H1 (cell line): ENCODE measurements at places on chromosomes 6 and 20. TPM values are rescaled to one million over a fixed set of nuclear protein-coding genes. Genes with fewer than 3 reads are reported as not detected.

TUBB2B gene
- 599 and 612 TPM in 2 replicates for total RNA-seq

TMC2 gene
- total RNA-seq: not detected in 2 replicates

DNAH8 gene
- not detected in 2 replicates for total RNA-seq

C20orf144 gene
- total RNA-seq: 0.23 and 0.24 TPM in 2 replicates

CST7 gene
- total RNA-seq: not detected in 2 replicates

ADGB gene
- total RNA-seq: not detected in 2 replicates

CGA gene
- total RNA-seq: not detected in 2 replicates

KHDRBS2 gene
- 7.5 and 7.7 TPM in 2 replicates for total RNA-seq

EEF1A2 gene
- total RNA-seq: 25.8 and 27.9 TPM in 2 replicates

EFCAB8 gene
- 0.20 TPM in 1 of 2 replicates, not detected in the other for total RNA-seq

MROH8 gene
- total RNA-seq: 0.48 and 0.50 TPM in 2 replicates

C6orf132 gene
- 62.2 and 64.0 TPM in 2 replicates for total RNA-seq

SRMS gene
- 0.29 and 0.76 TPM in 2 replicates for total RNA-seq

CST4 gene
- not detected in 2 replicates for total RNA-seq

GPLD1 gene
- 5.3 and 5.9 TPM in 2 replicates for total RNA-seq

- no peak for DNase-seq
Measured at GRCh38 chr6:141953072-141953471, 179.7 kb upstream of the GJE1 start.

DNA sequence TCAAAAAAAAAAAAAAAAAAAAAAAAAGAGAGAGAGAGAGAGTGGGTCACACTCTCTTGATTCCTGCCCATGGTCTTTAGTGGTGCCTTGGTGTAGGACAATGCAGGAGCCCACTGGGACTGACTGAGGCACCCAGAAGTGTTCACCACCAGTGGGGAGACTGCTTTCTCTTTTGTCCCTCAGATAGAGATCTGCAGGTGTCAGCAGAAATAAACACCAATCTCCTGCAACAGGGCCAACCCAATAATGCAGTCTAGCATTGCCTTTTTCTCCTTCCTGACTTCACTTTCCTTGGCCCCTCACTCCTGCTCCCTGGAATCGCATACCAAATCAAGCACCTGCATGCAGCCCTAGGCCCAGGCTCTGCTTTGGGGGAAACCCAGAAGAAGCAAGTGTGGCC lies 39.0 kb upstream of the CCDC28A start:
- DNase-seq: no peak

GRCh38 chr6:148959008-148959407 lies 212.2 kb downstream of the UST start:
- DNase-seq: no peak

DNA sequence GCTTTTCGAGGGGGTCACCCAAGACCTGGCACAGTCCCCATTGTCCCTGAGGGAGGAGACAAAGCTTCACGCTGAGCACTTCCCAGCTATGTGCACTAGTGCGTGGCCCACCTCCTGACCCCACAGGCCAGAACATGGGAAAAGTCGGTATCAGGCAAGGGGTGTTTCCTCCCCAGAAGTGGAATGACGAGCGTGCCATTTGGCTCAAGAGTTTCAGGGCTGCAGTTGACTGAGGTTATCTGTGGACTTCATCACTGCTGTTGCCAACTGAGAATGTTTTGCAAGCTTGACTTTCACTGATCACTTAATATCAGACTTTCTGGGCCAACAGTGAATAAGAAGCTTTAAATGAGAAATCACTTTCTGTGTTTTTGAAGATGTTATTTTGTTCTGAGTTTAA lies 137.0 kb upstream of the AFDN start:
- DNase-seq: no peak

DNA sequence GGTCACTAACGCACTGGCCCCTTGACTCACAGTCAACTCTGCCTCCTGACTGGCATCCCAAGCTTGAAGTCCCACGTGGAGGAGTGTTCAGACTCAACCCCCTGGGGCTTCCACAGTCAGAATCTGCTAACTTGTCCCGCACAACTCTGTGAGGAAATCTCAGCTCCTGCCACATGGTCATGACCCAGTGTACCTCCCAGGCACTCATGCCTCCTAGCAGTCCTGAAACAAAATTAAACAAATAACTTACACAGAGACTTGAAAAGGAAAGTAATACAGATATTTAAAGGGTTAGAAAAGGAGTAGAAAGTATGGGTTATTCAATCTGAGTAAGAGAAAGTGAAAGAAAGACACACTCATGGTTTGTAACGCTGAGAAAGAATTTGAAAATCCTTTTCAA lies 134.9 kb downstream of the GMDS start:
- DNase-seq: no peak

DNA sequence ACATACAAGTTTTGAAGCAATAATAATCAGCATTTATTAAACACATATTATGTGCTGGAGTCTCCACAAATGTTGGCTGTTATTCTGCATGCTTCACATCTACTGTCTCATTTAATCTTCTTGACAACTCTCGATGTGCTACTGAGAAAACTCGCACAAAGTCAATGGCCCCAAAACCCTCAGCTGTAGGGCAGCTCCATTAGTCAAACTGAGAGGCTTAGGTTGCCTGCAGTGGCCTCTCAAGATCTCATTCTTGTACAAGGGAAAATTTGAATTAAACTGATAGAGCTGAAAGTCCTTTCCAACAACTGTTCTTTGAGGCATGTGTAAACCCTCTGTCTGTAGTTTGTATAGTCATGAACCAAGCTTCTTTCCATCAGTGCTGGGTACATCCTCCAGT lies 49.8 kb downstream of the MBOAT1 start:
- no peak for DNase-seq

- no peak for DNase-seq
Measured at GRCh38 chr20:47620808-47621805, 119.4 kb downstream of the NCOA3 start.

- no peak for DNase-seq
Measured at GRCh38 chr20:45253261-45253660, 1.1 kb downstream of the SLPI start.

DNA sequence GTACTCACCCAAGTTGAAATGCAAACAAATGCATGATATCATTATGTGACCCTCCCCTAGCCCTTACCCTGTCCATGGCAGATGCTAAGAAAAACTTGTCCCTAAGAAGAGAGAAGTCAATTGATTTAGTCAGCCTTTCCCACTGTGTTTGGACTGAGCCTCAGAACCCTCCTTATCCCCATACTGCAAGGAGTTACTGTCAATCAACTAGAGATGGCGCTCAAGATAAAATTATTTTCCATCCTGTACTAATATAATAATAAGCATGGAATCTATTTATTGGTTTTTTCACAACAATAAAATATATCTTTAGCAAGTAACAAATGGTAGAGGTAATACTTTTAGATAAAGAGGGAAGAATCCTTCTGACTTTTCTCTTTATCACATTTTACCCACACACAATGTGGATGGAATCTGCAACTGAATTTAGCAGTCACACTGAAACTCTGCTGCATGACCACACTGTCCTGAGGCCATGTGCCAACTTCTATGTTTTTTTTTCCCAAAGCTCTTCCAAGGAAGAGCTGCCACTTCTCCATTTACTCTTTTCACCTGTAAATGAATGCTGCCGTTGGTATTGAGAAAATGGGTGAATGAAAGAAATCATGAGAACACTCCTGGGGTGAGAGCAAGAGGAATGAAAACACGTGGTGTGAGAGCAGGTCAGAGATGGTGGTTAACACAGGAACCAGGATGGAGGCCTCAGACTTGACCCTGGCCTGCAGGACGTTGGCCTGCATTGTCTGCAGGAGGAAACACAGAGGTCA lies 10.5 kb downstream of the NT5E start:
- no peak for DNase-seq

- no peak for DNase-seq
Measured at GRCh38 chr6:30463651-30464618, 25.4 kb upstream of the HLA-E start.

- DNase-seq: no peak
Measured at GRCh38 chr6:85975957-85976356, 333.3 kb upstream of the SYNCRIP start.

- DNase-seq: no peak
Measured at GRCh38 chr20:61673152-61673847, 392.4 kb downstream of the TAF4 start.

- no peak for DNase-seq
Measured at GRCh38 chr6:26534681-26535465, 3.3 kb upstream of the HMGN4 start.

DNA sequence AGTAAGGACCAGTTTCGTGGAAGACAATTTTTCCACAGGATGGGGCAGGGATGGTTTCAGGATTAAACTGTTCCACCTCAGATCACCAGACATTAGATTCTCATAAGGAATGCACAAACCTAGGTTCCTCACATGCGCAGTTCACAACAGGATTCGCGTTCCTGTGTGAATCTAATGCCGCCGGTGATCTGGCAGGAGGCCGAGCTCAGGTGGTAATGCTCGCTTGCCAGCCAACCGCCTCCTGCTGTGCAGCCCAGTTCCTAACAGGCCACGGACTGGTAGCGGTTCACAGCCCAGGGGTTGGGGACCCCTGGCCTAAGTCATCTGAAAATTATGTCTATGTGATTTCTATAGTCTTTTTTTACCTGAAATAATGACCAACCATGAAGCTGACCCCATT lies 217.5 kb downstream of the TMEM200A start:
- peak; percentile 48 for DNase-seq

- DNase-seq: no peak
Measured at GRCh38 chr20:37845241-37845681, 57.7 kb upstream of the VSTM2L start.

DNA sequence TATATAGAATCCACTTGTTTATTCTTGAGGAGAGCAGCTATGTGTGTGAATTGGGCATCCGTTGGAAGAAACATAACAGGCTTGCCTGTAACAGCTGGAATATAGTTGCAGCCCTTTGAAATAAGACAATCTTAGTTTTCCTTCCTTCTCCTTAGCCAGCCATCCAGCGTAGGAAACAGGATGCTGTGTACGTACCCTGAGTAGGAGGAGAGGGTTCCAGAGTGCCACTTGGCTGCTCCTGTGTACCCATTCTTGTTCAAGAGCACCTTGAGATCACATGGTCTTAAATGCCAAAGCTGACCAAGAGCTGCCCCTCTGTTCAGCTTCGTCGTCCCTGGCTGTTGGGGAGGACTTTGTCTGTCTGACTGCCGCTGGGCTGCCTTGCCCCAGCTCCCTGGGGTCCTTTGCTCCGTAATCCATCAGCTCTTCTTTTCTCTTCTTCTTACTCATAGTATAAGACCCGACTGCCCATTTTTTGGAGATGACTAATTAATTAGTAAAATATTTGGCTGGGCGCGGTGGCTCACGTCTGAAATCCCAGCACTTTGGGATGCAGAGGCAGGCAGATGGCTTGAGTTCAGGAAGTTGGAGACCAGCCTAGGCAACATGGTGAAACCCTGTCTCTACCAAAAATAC lies 49.0 kb downstream of the RREB1 start:
- DNase-seq: no peak

GRCh38 chr6:102907181-102907580 lies 1513.7 kb downstream of the GRIK2 start:
- no peak for DNase-seq

DNA sequence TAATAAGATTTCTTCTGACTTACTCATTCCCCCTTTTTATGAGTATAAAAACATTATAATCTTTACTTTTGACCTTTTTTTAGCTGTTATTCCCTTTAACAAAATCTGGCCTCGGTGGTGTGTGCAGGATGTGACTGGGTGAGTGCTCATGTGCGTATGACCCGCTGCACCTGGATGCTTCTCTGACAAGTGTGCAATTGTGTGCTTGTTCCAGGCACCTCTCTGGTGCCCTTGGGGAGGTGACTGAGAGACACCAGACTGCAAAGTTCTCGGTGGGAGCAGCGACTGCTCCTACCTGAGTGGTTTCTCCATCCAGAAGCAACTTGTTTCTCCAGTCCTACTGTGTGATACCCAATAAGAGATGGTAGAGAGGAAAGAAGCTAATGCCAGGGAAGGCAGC lies 65.0 kb downstream of the ISM1 start:
- no peak for DNase-seq

GRCh38 chr6:136012198-136012887 lies 160.8 kb downstream of the PDE7B start:
- no peak for DNase-seq

DNA sequence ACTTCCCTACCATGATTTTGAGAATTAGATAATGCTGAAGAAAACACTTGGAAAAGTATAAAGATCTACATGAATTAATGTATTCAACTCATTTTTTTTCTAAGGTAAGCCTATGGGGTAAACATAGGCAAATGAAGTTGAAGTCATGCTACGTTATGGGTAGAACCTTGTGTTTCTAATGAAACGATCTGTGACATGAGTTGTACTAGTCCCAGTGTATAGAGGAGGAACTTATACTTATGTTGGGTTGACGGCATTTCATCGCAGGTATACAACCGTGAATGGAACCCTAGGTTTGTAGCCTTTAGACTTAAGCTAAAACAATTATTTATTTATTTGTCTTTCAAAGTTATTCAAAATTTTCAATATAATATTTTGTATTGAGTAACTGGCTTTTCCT lies 2.6 kb downstream of the SLC35F1 start:
- no peak for DNase-seq

- DNase-seq: no peak
Measured at GRCh38 chr6:118714756-118715155, 63.4 kb upstream of the CEP85L start.
